ENCODE measurements at places on chromosomes 4 and X. TPM values are rescaled to one million over a fixed set of nuclear protein-coding genes. Genes with fewer than 3 reads are reported as not detected.

The EVC gene
- 13.9 TPM for total RNA-seq

- peak; percentile 71 for DNase-seq
Observed at GRCh38 chr4:88439161-88439760, 17.7 kb upstream of the HERC5 start.

GRCh38 chrX:84893897-84894296 is 109.8 kb upstream of the APOOL start:
- DNase-seq, result no peak

- no peak for DNase-seq
Observed at GRCh38 chr4:6041800-6042199, 23.6 kb upstream of the C4orf50 start.

- no peak for DNase-seq
Observed at GRCh38 chrX:915427-916229, 285.0 kb downstream of the SHOX start.
